ENCODE measurements at places on chromosomes 3 and 15.

- no peak for DNase-seq
Measured at GRCh38 chr3:69273896-69274295, 112.0 kb downstream of the FRMD4B start.

DNA sequence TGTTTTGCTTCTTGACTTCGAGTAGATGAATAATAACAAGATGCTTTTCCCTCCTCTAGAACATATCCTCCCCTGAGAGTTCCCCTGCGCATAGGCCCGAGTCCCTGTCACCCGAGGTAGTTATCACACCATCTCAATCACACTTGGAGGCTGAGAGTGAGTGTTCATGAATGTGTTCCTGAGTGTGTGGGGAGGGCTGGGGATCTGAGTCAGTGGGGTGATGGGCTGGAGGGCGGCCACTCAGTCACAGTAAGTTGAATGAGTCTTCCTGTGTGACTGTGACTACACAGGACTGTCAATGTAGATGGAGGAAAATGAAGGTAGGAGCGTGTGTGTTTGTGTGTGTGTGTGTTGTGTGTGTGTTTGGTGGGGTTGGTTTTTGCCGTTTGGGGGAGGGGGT is 71.0 kb downstream of the SETD5 start:
- DNase-seq, result no peak

- DNase-seq, result peak; percentile 58
Measured at GRCh38 chr3:140499114-140499757, 178.6 kb upstream of the TRIM42 start.

GRCh38 chr3:14096742-14097141 is 27.9 kb downstream of the CHCHD4 start:
- no peak for DNase-seq

DNA sequence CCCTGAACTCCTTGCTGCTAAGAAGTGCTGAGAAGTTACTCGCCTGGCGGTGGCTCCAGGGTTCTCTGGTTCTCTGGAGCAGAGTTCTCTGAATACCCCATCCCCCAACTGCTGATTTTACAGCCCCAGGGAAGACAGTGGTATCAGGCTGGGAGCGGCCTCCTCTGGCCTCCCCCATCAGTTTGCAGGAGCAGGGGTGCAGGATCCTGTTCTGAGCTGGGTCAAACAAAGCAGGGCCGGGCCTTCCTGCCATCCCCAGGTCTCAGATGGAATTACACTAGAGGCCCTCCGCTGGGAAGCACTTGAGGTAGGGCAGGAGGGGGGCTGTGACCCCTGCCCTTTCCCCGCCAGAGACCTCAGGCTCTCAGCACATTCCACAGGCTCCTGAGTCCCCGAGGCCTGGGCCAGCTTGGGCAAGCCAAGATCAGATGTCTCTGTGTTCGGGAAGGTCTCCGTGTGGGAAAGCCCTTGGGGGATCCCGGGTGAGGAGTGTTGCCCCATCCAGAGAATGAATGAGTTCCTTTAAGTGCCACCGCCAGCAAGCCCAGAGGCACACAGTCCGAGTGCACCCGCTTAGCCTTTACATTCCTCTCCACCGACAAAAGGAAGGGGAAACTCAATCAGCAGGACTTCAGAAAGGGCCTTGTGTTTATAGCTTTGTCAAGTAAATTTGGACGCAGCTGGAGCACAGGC is 149.9 kb downstream of the LRRK1 start:
- DNase-seq, result peak; percentile 77

DNA sequence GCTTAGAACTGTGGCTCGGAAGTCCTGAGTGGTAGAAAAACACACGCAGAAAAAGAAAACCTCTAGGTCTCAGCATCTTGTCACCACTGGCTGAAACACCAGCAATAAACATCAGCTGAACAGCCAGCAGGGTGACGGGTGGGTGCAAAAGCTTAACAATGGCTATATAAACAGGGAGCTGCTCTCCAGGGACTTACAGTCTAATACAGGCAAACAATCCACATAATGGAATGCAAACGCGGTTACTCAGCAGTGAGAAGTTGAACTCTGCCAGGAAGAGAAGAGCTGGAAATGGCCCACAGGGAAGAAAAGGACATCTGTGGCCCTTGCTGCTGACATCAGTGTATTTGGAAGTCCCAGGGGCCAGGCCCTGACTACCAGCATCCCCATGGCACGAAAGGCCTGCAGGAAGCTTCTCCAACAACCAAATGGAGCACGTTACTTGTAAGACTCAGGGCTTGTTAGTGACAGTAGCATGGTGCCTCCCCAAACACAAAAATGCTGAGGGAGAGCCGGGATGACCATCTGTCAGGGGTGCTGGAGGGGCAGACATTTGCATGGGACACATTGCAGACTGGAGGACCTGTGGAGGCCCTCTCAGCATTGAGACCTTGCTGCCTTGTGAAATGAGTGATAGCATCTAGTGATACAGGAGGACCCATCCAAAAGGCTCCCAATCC is 3.0 kb downstream of the HEG1 start:
- peak; percentile 78 for DNase-seq

DNA sequence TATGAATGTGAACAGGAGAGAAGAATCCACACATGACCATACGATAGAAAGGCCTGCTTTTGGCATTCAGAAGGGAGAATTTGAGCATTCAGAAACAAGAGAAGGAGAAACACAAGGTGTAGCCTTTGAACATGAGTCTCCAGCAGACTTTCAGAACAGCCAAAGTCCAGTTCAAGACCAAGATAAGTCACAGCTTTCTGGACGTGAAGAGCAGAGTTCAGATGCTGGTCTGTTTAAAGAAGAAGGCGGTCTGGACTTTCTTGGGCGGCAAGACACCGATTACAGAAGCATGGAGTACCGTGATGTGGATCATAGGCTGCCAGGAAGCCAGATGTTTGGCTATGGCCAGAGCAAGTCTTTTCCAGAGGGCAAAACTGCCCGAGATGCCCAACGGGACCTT is 28.4 kb downstream of the RBM6 start:
- DNase-seq, result no peak

DNA sequence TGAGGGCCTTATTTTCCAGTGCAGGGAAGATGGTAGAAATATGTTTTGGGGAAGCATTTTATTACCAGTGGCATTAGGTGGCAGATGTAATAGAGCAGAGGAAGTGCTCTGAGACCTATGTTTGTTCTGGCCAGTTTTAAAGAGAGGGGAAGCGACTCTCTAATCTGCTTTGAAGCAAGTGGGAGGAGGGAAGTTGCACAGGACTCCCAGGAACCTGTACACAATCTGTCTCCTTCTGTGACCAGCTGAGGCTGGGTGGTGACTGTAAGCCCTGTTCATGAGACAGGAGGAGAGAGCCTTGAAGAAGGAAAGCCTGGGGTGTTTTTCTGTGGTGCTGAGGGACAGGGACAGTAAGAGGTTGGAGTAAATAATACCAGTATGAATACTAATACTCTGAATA is 60.5 kb downstream of the LPP start:
- no peak for DNase-seq

DNA sequence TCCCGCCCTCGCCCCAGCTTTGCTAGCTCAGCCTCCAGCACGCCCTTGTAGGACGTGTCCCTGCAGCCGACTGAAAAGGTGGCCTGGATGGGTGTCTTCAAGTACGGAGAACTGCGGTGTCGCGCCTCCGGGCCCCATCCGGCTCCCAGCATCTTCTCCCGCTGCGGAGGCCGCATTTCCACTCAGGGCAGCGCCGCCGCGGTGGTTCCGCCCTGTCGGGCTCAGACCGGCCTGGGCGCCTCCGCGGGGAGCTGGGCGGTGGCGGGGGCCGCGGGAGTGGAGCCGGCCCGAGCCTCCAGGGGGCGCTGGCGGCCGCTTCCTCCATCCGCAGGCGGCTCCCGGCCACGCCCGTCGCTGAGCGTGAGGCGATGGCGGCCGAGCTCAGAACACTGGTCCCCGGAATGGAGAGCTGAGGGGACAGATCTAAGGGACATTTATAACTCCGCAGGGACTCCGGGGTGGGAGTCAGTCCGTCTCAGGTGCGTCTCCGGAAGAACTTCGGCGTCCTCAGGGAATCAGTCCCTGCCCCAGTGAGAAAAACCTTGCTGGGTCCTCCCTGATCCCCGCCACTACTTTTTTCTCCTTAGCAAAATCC is 13.6 kb upstream of the SMCO1 start:
- DNase-seq, result peak; percentile 74

DNA sequence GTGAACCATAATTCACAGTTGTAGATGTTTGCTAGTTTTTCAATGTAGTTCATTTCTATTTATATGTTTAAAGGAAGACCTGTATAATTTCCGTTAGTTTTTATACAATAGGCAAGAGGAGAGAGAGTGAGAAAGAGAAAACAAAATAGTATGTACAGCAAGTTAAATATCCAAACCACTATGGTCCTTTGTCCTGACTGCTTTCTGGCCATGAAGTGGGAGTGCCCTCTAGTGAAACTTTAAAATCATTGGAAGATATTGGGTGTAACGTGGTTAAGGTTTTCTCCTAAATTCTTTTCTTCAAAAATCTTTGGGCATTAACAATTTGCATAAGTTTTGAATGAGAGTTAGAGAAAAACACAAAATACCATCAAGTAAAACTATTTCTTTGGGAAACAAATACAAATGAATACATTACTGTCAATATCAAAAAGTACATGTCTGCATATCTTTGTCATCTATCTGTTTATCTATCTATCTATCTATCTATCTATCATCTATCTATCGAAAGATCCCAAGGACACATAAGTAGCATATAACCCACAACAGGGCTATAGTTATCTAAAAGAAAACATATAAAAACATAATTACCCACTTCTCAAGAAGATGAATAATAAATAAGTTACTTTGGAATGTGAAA is 534.6 kb upstream of the ATP11B start:
- DNase-seq, result peak; percentile 52

DNA sequence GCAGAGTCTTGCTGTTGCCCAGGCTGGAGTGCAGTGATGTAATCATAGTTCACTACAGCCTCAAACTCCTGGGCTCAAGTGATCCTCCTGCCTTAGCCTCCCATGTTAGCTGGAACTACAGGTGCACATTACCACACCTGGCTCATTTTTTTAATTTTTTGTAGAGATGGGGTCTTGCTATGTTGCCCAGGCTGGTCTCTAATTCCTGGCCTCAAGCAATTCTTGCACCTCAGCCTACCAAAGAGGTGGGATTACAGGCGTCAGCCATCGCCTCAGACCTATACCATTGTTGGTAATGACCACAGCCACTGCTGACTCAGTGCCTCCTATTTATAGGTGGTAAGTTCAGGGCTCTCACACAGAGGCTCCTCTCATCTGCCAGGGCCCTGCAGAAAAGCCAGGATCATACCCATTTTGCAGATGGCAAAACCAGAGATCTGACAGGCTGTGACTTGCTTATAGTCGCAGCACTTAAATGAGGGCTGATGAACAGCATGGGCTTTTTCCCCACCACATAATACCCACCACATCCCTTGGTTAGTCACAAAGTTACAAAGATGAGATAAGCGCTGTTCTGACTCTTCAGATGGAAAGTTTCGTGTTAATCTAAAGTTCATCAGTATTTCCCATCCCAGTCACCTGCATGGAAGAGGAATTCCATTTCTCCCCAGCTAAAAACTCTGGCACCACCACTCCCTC is 21.8 kb upstream of the SPATA12 start:
- no peak for DNase-seq

DNA sequence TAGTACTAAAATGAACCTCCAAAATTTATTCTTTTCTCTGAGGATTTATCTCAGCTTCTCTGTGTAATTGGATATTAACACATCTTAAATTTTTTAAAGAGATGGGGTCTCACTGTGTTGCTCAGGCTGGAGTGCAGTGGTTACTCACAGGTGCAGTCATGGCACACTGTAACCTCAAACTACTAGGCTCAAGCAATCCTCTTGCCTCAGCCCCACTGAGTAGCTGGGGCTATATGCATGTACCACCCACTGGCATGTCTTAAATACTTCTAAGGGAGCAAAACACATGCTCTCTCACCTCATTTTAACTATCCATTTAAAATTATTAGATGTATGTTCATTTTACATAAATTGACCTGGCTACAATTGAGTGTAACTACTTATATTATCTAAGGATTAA is 11.3 kb upstream of the TMEM87A start:
- DNase-seq, result no peak

DNA sequence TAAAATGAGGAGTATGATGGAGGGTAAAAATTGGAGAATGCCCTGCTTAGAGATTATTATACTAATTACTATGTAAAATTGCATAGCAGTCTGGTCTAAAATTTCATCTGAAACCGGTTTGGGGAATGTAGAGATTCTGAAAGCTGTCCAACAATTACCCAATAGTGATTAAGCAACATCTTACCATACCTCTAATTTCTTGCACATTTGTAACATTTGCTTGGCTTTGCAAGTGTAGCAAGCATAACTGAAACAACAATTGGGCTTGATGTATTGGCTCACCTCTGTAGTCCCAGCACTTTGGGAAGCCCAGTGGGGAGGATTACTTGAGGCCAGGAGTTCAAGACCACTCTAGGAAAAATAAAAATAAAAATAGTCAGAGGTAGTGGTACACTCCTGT is 17.4 kb downstream of the AADACL2 start:
- peak; percentile 94 for DNase-seq

- DNase-seq, result peak; percentile 19
Measured at GRCh38 chr3:67018789-67019526, 20.9 kb downstream of the KBTBD8 start.

- DNase-seq, result no peak
Measured at GRCh38 chr3:13380971-13381370, 39.2 kb downstream of the NUP210 start.

DNA sequence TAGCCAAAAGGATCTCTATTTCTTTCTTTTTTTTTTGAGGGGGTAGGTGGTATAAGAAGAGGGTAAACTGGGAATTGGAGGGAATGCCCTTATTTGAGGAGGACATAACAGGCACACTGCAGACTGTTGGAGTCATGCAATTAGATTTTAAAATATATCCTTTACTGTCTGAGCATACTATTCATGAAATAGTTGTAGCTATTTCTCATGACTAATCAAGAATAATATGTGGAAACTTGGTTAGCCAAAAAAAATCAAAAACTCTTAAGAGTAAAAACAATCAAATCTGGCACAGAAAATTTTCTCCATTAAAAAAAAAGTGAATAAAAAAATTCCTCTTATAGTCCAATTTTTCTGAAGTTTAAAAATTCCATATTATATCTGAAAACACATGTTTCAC is 174.9 kb downstream of the SCAPER start:
- peak; percentile 50 for DNase-seq

GRCh38 chr3:142210608-142211007 is 14.8 kb downstream of the GK5 start:
- no peak for DNase-seq

GRCh38 chr3:11072631-11073030 is 80.1 kb downstream of the SLC6A1 start:
- DNase-seq, result peak; percentile 19

- DNase-seq, result no peak
Measured at GRCh38 chr3:160588023-160588422, 22.7 kb upstream of the KPNA4 start.

GRCh38 chr15:68416158-68416535 is 15.8 kb downstream of the ITGA11 start:
- DNase-seq, result no peak

DNA sequence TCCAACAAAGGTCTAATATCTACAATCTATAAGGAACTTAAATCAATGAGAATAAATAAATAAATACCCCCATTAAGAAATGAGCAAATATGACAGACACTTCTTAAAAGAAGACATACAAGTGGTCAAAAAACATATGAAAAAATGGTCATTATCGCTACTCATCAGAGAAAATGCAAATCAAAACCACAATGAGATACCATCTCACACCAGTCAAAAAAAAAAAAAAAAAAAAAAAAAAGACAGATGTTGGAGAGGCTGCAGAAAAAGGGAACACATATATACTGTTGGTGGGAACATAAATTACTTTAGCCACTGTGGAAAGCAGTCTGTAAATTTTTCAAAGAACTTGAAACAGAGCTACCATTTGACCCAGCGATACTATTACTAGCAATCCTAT is 31.6 kb upstream of the OR5H6 start:
- no peak for DNase-seq

- peak; percentile 65 for DNase-seq
Measured at GRCh38 chr3:16033889-16034687, 140.4 kb upstream of the GALNT15 start.

Data from adipocyte (in vitro differentiated cells).